ENCODE measurements at places on chromosomes 5 and 9. TPM values are rescaled to one million over a fixed set of nuclear protein-coding genes. Genes with fewer than 3 reads are reported as not detected.

Gene PCDHB6
- total RNA-seq: 0.12 TPM

Gene ABO
- not detected for total RNA-seq

Gene ENTPD2
- 0.09 TPM for total RNA-seq

Gene FBXL7
- total RNA-seq: 17.2 TPM

Gene DPP7
- 106 TPM for total RNA-seq

Measured in pericardium fibroblast (primary cell).